ENCODE measurements at places on chromosomes 3 and 15.

DNA sequence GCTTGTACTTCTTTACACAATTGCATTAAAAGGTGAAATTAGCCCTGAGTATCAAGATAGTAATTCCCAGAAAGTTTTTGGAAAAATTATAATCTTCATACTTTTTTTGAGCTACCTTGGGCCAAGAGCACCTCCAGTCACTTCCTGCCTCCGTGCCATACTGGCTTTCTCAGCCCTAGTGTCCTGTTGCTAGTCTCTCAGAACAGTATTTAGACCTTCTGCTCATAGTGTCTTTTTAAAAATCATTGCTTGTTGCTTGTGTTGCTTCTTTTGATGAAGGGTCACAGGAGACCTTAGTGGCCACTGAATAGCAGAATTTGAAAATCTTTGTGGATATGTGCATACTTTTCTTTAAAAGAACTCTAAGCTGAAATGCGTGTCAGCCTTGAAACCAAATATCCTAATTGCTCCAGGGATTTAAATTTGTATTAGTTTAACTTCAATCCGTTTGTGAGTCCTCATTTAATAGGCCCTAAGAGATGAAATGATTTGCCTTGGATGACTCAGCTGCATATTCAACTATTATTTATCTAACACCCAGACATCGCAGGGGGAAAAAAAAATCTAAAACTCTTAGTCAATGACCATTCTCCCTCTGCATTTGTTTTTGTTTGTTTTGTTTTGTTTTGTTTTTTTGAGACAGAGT lies 29.1 kb upstream of the LXN start:
- no peak for DNase-seq

GRCh38 chr3:72157748-72158638 lies 373.0 kb upstream of the PROK2 start:
- DNase-seq, result no peak

GRCh38 chr15:95269242-95270183 lies 1038.2 kb downstream of the MCTP2 start:
- no peak for DNase-seq

GRCh38 chr15:82103468-82103867 lies 57.6 kb upstream of the MEX3B start:
- no peak for DNase-seq

GRCh38 chr3:43077261-43077660 lies 28.6 kb downstream of the POMGNT2 start:
- DNase-seq, result no peak

- DNase-seq, result no peak
Observed at GRCh38 chr3:15327941-15328340, 4.4 kb downstream of the SH3BP5 start.

DNA sequence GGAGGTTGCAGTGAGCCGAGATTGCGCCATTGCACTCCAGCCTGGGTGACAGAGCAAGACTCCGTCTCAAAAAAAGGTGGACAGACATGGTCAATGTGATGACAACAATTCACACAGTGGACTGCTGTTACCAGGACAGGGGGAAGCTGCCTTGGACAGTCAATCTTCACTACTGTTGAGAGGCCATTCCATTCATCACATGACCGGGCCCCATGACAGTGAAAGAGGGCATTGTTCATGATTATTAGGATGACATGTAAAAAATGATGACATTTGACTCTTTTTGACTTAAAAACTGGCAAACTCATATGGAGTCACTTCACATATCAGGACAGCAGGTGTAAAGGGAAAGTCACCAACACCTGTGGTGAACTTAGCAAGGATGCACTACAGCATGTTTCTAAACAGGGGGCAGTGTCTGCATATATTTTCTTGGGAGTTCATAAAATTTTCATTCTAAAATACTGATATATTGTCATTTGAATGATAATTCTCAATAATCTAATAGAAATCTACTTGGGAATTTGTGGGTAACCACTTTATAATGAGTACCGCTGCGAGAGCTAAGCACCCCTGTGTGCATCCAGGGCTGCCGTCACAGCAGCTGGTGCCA lies 34.2 kb upstream of the LDHAL6B start:
- no peak for DNase-seq

- DNase-seq, result peak; percentile 42
Observed at GRCh38 chr15:24772686-24773373, 97.3 kb downstream of the NPAP1 start.

- DNase-seq, result no peak
Observed at GRCh38 chr15:86432861-86433260, 353.2 kb downstream of the AGBL1 start.

DNA sequence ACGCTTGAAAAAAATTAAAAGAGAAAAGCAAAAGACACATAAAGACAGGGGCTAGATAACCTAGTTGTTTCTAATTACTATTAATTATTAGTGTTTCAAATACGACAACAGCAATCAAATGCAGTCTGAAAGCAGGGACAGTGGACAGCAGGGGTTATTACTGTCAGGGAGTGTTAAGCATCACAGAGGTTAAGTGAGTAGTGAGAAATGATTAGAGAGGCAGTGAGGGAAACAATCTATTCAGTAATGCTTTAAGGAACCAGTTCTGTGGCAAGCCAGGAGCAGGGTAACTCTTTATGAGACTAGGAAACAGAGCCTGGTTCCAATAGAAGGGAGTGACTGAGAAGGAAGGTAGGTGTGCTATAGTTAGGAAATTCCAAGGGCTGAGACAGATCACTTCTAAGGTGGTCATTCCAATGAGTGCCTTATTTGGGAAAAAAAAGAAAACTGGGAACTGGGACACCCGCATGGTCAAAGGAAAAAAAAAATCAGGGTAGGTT lies 15.0 kb downstream of the RYK start:
- DNase-seq, result no peak

DNA sequence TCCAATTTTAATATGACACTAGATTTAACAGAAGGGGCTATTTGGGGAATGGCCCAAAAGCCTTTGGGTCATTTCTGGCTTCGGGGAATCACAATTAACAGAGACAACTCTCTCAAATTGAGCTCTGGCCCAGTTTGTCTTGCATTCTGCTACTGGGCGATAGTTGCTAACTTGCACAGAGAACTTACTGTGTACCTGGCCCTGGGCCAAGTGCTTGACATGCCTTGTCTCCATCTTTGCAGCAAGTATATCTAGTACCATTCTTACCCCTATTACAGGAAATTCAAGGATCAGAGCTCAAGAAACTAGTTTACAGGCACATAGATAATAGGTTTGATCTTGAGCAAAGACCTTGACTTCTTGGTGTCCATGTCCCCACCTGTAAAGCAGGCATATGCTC lies 175.7 kb downstream of the TMEM108 start:
- peak; percentile 1 for DNase-seq

DNA sequence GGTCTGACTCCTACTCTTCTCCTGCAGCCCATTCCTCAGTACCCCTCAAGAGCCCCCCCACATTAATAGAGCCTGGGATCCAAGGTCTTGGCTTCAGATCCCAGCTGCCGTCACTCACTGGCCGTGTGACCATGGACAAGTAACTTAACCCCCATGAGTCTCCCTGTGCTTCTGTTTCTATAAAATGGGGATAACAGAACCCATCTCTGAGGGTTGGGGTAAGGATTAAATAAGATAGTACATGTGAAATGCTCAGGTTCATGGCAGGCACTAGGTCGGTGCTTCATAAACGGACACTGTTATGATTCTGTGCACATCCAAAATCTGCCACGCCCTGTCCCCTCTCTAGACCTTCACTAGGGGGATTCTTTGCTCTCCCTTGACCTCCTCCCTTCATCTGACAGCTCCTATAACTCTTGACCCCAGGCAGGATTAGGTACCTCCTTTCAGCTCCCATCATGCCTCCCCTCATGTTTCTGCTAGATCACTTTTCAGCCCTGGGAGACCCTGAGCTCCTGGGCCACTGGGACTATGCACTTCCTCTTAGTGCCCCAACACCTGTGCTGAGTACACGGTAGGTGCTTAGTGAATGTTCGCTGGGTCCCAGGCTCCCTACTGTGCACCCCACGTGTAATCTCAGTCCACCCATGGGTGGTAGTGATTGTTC lies 1.5 kb downstream of the CAND2 start:
- no peak for DNase-seq

DNA sequence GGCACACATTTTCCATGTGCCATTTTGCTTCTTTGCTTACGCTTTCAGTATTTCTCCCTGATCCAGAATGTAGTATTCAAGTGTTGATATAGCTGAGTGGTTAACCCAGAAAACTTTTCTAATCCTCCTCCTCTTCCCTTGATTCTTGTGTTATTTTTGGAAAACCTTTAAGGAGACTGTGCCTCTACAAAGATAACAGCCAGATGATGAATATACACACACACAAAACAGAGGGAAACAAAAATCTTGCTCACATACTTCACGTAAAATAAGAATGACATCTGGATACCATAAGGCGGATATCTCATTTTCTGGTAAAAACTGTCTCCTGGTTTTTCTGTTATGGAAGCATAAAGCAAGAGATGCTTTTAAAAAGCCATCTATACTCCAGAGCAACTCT lies 295.8 kb upstream of the THBS1 start:
- DNase-seq, result no peak

DNA sequence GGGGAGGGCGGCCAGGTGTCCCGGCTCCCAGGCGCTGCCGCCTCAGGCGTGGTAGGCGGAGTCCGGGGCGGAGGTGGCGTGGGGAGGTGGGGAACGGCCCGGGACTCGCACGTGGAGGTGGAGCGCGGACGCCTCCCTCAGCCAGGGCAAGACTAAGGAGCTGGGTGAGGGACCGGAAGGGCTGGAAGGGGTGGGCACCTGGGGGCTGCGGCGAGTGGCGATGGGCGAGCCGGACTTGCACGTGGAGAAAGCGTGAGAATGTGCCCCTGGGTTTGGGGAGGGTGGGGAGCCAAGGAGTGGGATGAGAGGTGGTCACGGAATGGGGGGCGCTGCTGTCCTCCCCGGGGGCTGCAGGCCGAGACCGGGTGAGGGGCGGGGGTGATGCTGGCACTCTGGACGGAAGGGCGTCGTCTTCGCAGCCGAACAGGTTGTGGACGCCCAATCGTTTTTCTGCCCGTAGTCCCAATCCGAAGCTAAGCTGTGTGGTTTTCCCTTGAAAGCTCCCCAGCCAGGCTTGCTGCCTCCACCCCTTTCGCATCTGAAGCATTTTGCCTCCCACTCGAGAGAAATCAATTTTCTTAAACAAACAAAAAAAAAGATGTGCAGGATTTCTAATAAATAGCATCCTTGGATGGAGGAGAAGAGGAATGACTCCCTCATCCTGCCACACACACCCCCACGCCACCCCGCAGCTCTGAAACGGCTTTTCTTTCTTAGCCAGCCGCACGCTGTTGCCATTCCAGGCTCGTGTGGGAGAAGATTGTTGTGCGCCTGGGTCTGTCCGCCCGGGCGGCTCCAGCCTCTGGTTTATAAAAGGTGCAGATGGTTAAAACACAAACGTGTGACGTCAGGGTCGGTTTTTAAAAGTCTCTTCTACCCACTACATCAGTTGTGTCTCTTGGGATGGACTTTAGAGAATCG lies 62.5 kb upstream of the ANKRD28 start:
- peak; percentile 62 for DNase-seq

DNA sequence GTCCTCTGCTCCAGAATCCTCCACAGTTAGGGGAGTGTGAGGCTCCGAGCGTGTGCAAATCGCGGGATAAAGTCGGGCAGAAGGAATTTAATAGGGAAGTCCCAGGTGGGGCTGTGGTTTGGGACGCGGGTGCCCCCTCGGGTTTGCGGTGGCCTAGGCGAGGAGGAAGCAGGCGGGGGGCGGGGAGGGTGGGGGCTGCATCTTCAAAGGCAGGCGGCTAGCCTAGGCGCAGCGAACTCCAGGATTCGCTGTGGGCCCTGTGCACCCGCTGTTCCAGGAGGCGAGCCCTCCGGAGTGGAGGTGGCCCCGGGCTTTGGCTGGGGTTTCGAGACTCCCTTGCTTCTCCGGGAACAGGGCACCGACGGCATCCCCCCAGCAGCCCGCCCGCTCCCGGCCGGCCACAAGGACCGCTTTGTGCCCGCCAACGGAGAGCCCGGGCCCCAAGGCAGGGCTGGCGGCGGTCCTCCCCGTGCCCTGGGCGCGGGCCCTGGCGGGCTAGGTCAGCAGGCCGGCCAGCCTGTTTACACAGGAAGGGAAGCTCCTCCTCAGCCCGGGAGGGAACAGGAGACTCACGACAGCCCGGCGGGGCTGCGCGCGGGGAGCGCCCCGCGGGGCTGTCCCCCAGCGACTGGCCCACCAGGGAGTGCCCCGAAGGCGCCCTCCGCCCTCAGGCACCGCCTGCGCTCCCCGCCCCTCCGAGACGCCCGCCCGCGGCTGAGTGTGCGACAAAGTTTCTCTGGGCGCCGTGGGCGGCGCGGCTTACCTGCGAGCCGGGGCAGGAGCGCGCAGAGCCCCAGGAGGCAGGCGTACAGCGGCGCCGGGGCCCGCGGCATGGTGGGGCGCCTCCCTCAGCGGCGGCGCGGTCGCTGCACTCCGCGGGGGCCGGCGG lies 753 bp downstream of the ITGB5 start:
- no peak for DNase-seq

GRCh38 chr15:48411971-48412591 lies 80.9 kb downstream of the DUT start:
- DNase-seq, result no peak

- DNase-seq, result peak; percentile 25
Observed at GRCh38 chr3:125141596-125142419, 70.7 kb downstream of the SLC12A8 start.

DNA sequence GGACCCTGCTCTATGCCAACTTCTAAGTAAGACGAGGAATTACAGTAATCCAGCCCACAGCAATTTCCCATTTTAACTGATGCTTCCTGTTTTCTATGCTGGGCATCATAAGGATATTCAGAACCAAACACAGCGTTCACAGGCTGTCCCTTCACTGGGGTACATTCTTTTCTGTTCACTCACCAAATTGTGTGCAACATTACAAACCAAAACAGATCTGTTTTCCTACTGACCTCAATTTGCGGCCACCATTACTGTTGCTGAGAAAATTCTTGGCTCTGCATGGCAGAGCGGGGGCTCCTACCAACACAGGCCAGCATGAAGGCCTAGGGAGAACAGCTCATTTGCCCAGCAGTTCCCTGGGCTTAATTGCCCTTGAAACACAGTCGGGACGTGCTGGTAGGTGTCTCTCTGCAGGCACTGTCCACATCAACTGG lies 76.5 kb downstream of the MYO1E start:
- no peak for DNase-seq

DNA sequence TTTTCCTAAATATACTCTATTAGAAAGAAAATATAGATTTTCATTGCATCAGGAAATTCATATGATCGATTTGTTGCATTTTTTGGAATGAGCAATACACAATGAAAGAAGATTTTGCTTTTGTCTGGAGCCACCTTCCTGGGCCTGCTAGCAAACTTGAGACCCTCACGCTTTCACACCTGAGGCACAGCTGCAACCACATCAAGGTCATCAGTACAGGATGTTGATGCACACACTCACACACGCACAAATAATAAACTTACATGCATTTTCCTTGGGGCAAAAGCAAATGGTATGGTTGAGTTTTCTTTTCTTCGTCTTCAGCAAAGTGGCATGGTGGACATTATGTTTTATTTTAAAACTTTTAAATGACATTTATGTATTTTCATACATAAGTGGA lies 64.8 kb upstream of the SATB1 start:
- no peak for DNase-seq

- DNase-seq, result no peak
Observed at GRCh38 chr3:29178809-29179793, 101.8 kb upstream of the RBMS3 start.

GRCh38 chr3:23481616-23482278 lies 278.6 kb downstream of the UBE2E2 start:
- DNase-seq, result no peak

Data from erythroblast (primary cell).